ENCODE measurements at places on chromosomes 2 and 18.

- no peak overlapping the region for H3K4me3 ChIP-seq
- H3K27me3 ChIP-seq: no peaks in the 10 kb centered on the region
- H3K36me3 ChIP-seq: no peaks in the 10 kb centered on the region
- DNase-seq: no peak
- H3K4me1 ChIP-seq: peaks cover 15% of the 10 kb centered on the region
Measured at GRCh38 chr2:23426263-23426905, 41.4 kb downstream of the KLHL29 start.

DNA sequence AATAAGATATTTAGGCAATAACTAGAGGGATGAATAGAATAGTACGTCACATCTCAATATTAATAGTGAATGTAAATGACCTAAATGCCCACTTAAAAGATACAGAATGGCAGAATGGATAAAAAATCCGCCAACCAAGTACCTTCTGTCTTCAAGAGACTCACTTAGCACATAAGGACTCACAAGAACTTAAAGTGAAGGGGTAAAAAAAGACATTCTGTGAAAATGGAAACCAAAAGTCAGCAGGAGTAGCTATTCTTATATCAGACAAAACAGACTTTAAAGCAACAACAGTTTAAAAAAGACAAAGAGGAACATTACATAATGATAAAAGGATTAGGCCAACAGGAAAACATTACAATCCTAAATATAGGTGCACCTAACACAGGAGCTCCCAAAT lies 56.7 kb upstream of the DSC1 start:
- no peak overlapping the region for H3K4me3 ChIP-seq
- DNase-seq: no peak
- no peaks in the 10 kb centered on the region for H3K4me1 ChIP-seq
- no peaks in the 10 kb centered on the region for H3K27me3 ChIP-seq
- H3K36me3 ChIP-seq: peaks cover 13% of the 10 kb centered on the region

GRCh38 chr2:30361751-30362394 lies 85.2 kb upstream of the LCLAT1 start:
- H3K36me3 ChIP-seq: no peaks in the 10 kb centered on the region
- H3K27me3 ChIP-seq: no peaks in the 10 kb centered on the region
- DNase-seq: no peak

- no peak overlapping the region for H3K27ac ChIP-seq
- no peaks in the 10 kb centered on the region for H3K4me1 ChIP-seq
- DNase-seq: no peak
- no peaks in the 10 kb centered on the region for H3K27me3 ChIP-seq
- H3K4me3 ChIP-seq: no peak overlapping the region
- no peaks in the 10 kb centered on the region for H3K36me3 ChIP-seq
Measured at GRCh38 chr2:150133623-150134022, 353.8 kb downstream of the RND3 start.

- peak overlapping the region; percentile 84 for H3K27ac ChIP-seq
- no peaks in the 10 kb centered on the region for H3K27me3 ChIP-seq
- DNase-seq: peak; percentile 30
Measured at GRCh38 chr2:191478799-191479679, 198.9 kb upstream of the NABP1 start.

GRCh38 chr2:134258684-134259388 lies 5.0 kb downstream of the MGAT5 start:
- no peaks in the 10 kb centered on the region for H3K27me3 ChIP-seq
- H3K4me1 ChIP-seq: peaks cover 23% of the 10 kb centered on the region
- no peak for DNase-seq
- no peak overlapping the region for H3K4me3 ChIP-seq

- no peak overlapping the region for H3K4me3 ChIP-seq
- no peak for DNase-seq
- no peaks in the 10 kb centered on the region for H3K36me3 ChIP-seq
- H3K27ac ChIP-seq: no peak overlapping the region
- H3K4me1 ChIP-seq: peaks cover 7% of the 10 kb centered on the region
Measured at GRCh38 chr18:21115519-21116411, 4.2 kb upstream of the ROCK1 start.

GRCh38 chr18:45738660-45739059 lies 14.7 kb downstream of the SLC14A1 start:
- H3K4me3 ChIP-seq: no peak overlapping the region
- H3K27me3 ChIP-seq: peaks cover 5% of the 10 kb centered on the region
- no peak for DNase-seq
- H3K27ac ChIP-seq: no peak overlapping the region
- no peaks in the 10 kb centered on the region for H3K36me3 ChIP-seq

GRCh38 chr2:66494708-66495107 lies 59.8 kb downstream of the MEIS1 start:
- H3K4me1 ChIP-seq: peaks cover 87% of the 10 kb centered on the region
- H3K4me3 ChIP-seq: no peak overlapping the region
- peaks cover 3% of the 10 kb centered on the region for H3K36me3 ChIP-seq
- no peak for DNase-seq
- no peak overlapping the region for H3K27ac ChIP-seq
- H3K27me3 ChIP-seq: no peaks in the 10 kb centered on the region

GRCh38 chr2:7555260-7555659 lies 638.0 kb downstream of the RNF144A start:
- no peak overlapping the region for H3K4me3 ChIP-seq
- H3K27me3 ChIP-seq: no peaks in the 10 kb centered on the region
- H3K36me3 ChIP-seq: no peaks in the 10 kb centered on the region
- H3K27ac ChIP-seq: no peak overlapping the region
- no peak for DNase-seq

- no peaks in the 10 kb centered on the region for H3K36me3 ChIP-seq
- no peak overlapping the region for H3K27ac ChIP-seq
- no peak for DNase-seq
- H3K4me3 ChIP-seq: no peak overlapping the region
- no peaks in the 10 kb centered on the region for H3K4me1 ChIP-seq
Measured at GRCh38 chr18:63736876-63737275, 34.1 kb downstream of the SERPINB11 start.

GRCh38 chr2:4914551-4914950 lies 777.6 kb upstream of the SOX11 start:
- H3K4me1 ChIP-seq: no peaks in the 10 kb centered on the region
- no peaks in the 10 kb centered on the region for H3K36me3 ChIP-seq
- H3K4me3 ChIP-seq: no peak overlapping the region
- DNase-seq: no peak

- no peaks in the 10 kb centered on the region for H3K4me1 ChIP-seq
- H3K4me3 ChIP-seq: no peak overlapping the region
- no peak overlapping the region for H3K27ac ChIP-seq
- H3K36me3 ChIP-seq: no peaks in the 10 kb centered on the region
- DNase-seq: no peak
- no peaks in the 10 kb centered on the region for H3K27me3 ChIP-seq
Measured at GRCh38 chr2:154527962-154528361, 170.5 kb upstream of the KCNJ3 start.

DNA sequence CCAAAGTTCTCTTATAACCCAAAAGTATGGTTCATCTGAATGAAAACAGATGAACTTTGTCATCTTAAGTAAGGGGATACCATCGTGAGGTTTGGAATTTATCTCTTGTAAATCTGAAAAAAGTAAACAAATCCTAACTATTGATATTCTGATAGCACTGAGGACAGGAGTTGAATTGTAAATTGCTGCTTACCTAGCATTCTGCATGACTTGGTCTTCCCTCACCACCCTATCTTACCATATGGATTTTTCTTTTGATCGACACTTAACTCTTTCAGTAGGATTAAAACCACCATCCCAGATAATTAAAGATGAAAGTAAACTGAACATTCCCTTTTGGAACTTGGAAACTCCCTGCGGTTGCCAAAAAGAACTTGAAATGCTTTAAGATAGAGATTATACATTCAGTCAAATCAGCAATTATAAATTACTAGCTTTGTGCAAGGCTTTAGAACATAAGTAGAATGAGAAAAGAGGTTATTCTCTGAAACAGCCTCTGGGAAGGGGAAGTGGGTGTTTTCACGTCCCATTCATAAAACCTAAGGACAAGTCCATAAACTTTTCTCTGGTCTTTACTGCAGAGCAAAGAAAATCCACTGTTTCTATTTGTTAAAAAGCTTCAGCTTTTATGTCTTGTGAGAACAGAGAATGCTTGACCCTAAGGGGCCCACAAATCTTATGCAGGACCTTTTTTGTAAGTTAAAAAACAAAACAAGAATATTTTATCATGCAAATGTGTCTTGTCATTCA lies 49.7 kb upstream of the ZNF397 start:
- H3K27ac ChIP-seq: peak overlapping the region; percentile 84
- H3K27me3 ChIP-seq: no peaks in the 10 kb centered on the region
- H3K4me1 ChIP-seq: peaks cover 46% of the 10 kb centered on the region
- H3K36me3 ChIP-seq: no peaks in the 10 kb centered on the region
- H3K4me3 ChIP-seq: no peak overlapping the region
- DNase-seq: no peak

DNA sequence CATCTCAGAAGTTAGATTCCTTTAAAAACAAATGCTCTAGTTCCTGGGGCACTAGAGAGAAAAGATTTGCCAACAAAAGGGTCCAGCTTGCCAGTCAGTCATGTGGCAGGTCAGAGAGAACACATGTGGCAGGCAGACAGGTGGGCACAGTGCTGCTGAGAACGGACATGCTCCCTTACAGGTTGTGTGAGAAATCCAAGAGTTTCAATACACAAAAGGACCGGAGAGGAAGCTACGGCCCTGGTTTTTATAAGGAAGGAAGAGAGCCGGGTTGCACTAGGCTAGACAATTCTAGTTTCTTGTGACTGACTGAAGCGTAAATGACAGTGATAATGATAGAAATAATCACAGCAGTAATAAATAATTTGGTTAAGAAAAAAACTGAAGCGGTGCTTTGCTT lies 18.3 kb downstream of the CDC42EP3 start:
- H3K27ac ChIP-seq: peak overlapping the region; percentile 64
- no peaks in the 10 kb centered on the region for H3K27me3 ChIP-seq
- peaks cover 10% of the 10 kb centered on the region for H3K36me3 ChIP-seq
- DNase-seq: no peak
- peaks cover 68% of the 10 kb centered on the region for H3K4me1 ChIP-seq
- peak overlapping the region; percentile 13 for H3K4me3 ChIP-seq

DNA sequence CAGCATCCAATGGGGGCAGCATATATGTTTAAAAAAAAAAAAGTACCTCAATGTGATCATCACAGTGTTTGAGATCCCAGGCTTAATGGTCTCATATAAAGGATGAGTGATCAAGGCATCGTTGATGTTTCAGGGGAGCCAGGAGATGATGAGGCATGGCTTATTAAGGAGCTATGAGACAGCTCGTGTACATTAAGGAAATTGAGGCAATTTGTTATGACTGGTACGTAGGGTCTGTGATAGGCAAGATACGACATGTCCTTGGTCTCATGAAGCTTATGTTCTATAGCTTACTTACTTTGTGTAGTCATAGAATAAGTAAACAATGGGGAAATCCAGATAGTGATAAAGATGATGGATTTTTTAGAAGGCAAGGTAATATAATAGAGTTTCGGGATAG lies 49.1 kb upstream of the FAM171B start:
- H3K4me1 ChIP-seq: no peaks in the 10 kb centered on the region
- no peak overlapping the region for H3K4me3 ChIP-seq
- H3K27ac ChIP-seq: no peak overlapping the region
- no peaks in the 10 kb centered on the region for H3K27me3 ChIP-seq
- peaks cover 10% of the 10 kb centered on the region for H3K36me3 ChIP-seq

DNA sequence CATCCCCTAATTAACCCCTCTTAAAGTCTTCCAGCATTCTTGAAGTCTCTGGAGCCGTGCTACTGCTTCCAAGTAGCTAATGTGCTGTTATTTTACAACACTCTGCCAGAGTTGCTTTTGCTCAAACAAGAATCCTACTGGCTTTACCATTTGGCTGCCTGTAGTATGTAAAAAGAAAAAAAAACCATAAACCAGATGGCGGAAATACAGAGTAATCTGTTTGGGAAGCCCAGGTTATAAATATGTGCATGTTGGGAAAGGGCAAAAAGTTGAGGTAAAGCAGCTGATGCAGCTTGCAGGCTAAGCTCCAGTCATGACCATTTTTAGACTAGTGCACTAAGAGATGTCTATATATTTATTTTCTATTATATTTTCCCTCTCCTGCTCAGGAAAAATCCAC lies 313.2 kb upstream of the ETAA1 start:
- H3K27me3 ChIP-seq: no peaks in the 10 kb centered on the region
- peaks cover 4% of the 10 kb centered on the region for H3K36me3 ChIP-seq
- H3K27ac ChIP-seq: no peak overlapping the region
- H3K4me3 ChIP-seq: no peak overlapping the region
- H3K4me1 ChIP-seq: peaks cover 10% of the 10 kb centered on the region
- DNase-seq: no peak

GRCh38 chr18:45004546-45005080 lies 323.9 kb downstream of the SETBP1 start:
- H3K27ac ChIP-seq: no peak overlapping the region
- no peak for DNase-seq
- no peaks in the 10 kb centered on the region for H3K4me1 ChIP-seq
- no peak overlapping the region for H3K4me3 ChIP-seq

DNA sequence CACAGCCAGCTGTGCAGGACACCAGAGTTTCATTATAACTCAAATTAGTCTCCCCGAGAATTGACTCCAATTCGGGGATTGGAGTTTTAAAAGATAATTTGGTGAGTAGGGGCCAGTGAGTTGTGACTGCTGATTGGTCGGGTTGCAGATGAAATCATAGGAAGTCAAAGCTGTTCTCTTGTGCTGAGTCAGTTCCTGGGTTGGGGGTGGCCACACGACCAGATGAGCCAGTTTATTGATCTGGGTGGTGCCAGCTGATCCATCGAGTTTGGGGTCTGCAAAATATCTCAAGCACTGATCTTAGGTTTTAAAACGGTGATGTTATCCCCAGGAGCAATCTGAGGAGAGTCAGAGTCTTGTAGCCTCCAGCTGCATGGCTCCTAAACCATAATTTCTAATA lies 82.7 kb upstream of the SLC66A3 start:
- H3K4me3 ChIP-seq: no peak overlapping the region
- no peak for DNase-seq
- peaks cover 8% of the 10 kb centered on the region for H3K27me3 ChIP-seq
- H3K27ac ChIP-seq: no peak overlapping the region

GRCh38 chr2:3451926-3452671 lies 67.2 kb downstream of the ADI1 start:
- no peaks in the 10 kb centered on the region for H3K27me3 ChIP-seq
- DNase-seq: no peak
- peaks cover 18% of the 10 kb centered on the region for H3K36me3 ChIP-seq
- H3K4me3 ChIP-seq: no peak overlapping the region
- peaks cover 4% of the 10 kb centered on the region for H3K4me1 ChIP-seq

DNA sequence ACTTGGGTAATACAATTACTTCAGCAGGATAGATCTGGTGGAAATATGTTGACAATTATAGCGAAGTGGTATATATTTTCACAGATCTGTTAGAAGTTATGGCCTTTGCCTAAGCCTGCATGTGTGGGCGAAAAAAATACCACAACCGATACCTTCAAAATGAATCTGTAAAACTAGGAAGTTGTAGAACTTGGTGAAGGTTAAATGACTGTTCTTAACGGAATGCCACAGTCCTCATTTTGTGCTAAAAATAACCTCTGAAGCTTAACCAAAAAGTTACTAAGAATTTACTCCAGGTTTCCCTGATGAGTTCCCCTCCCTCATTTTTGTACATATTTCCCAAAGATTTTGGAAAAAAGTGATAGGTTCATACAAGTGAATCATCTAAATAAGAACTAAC lies 550.7 kb downstream of the THSD7B start:
- no peak for DNase-seq
- no peak overlapping the region for H3K27ac ChIP-seq
- no peaks in the 10 kb centered on the region for H3K36me3 ChIP-seq
- H3K27me3 ChIP-seq: no peaks in the 10 kb centered on the region
